ENCODE measurements at places on chromosomes 7 and 10. TPM values are rescaled to one million over a fixed set of nuclear protein-coding genes. Genes with fewer than 3 reads are reported as not detected.

GRCh38 chr10:119395280-119396007, 147.1 kb downstream of the RGS10 start:
- peak; percentile 41 for DNase-seq

- DNase-seq = no peak
Observed at GRCh38 chr10:68900427-68901104, 549 bp upstream of the DDX50 start.

Gene IRF5
- total RNA-seq = 3.5 TPM

- no peak for DNase-seq
Observed at GRCh38 chr10:20871970-20872369, 25.1 kb downstream of the NEBL start.

- no peak for DNase-seq
Observed at GRCh38 chr10:122558452-122558851, 2.1 kb upstream of the DMBT1 start.

- no peak for DNase-seq
Observed at GRCh38 chr10:91104193-91105041, 116.0 kb upstream of the PCGF5 start.

DNA sequence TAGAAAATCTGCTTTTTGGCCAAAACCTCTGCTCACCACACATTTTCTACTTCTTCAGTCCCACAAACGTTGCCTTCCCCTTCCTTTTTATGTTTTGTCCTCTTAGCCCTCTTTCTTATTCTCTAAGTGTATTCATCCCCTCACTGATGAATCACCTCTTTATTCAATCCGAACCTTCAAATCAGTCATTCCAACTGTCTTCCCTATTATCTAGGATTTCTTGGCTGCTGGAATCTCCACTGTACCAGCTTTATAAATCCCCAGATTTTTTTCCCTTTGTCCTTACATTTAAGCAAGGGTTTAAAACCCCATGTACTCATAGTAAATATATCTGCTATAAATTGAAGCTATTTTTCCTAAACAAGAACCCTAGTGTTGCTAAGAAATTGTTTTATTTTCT, 176.9 kb downstream of the SEMA3A start:
- no peak for DNase-seq

Gene TMEM273
- total RNA-seq = 72.9 TPM

Gene KCND2
- not detected for total RNA-seq

DNA sequence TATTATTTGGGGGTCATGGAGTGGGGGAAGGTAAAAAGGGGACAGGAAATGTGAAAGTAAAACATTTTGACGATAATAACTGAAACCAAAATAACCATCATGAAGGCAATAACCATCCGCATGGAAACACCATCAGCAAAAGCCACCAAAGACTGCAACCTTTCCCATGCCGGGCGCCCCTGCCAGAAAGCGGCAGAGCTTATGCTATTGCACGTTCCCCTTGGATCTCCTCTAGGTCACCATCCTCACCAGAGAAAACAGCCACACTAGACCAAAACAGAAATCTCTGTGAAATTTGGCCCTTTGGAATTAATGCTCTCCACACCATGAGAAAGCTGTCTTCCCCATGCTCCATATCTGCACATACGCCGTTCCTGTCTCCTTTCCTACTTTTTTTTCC, 31.1 kb downstream of the DRGX start:
- DNase-seq = no peak

Gene NPC1L1
- total RNA-seq = 1.1 TPM

Gene TMEM213
- total RNA-seq = not detected

Gene NXPH1
- not detected for total RNA-seq

Data from stomach (tissue), 19 donors.